ENCODE measurements at places on chromosomes 3 and 15. TPM values are rescaled to one million over a fixed set of nuclear protein-coding genes. Genes with fewer than 3 reads are reported as not detected.

MUSTN1 gene
- polyA plus RNA-seq: 5.4 TPM

VWA5B2 gene
- 3.2 TPM for polyA plus RNA-seq

AGBL1 gene
- polyA plus RNA-seq: not detected

GABRR3 gene
- not detected for polyA plus RNA-seq

SLC25A26 gene
- polyA plus RNA-seq: 17.6 TPM

ADGRG7 gene
- 25.9 TPM for polyA plus RNA-seq

Data from small intestine (tissue), 16 donors.